Panc1 (cell line): ENCODE measurements at places on chromosomes 3 and 15.
A peak's percentile ranks its signal among the peaks of the same experiment; 100 is the strongest.

- no peak for DNase-seq
Measured at GRCh38 chr3:150972366-150973071, at the start of gene CLRN1. TSS of gene CLRN1 (minus strand) at chr3:150972727. CDS start at chr3:150972708, 19 bp downstream.

- no peak for DNase-seq
Measured at GRCh38 chr3:156211583-156211982, 91.2 kb downstream of the KCNAB1 start.

GRCh38 chr3:144636833-144637232, 665.2 kb downstream of the DIPK2A start:
- DNase-seq: no peak

- DNase-seq: no peak
Measured at GRCh38 chr3:32310336-32310735, 71.9 kb downstream of the CMTM8 start.

- DNase-seq: no peak
Measured at GRCh38 chr3:170109579-170110293, 71.8 kb downstream of the PHC3 start.

DNA sequence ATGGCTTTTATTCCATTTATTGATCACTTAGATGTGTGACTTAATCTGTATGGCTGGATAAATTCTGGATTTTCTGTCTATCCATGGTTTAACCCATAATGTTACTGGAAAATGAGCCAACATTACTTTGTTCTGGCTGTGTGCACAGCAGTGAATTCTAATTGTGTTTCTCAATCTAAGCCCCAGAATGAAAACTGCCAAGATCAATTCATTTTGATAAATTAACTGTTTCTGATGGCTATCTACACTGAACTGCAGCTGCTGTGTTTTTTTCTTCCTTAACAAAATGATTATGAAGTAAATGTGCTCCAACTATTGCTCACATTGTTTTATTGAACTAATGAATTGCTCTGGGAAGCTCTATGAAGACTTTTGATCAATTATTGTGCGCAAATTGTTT, 35.7 kb upstream of the CPB1 start:
- DNase-seq: no peak

GRCh38 chr3:55482496-55483195, 4.5 kb downstream of the WNT5A start:
- DNase-seq: no peak

DNA sequence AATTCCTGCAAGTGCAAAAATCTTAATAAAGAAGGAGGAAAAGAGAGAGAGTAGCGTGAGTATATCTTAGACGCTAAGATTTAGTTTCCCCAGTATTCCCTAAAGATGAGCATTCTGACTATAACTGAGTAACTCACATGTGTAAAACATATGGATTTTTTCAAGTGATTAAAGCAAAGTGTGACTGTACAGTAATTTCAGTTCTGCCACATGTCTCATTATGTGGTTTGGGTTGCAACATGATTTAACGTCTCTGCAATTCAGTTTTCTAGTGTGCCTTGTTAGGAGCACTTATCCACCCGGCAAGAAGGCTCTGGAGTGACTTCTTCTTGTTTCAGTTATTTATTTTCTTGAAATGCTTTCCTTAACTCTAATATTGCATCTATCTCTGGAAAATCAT, 514.1 kb downstream of the ROBO1 start:
- DNase-seq: no peak

DNA sequence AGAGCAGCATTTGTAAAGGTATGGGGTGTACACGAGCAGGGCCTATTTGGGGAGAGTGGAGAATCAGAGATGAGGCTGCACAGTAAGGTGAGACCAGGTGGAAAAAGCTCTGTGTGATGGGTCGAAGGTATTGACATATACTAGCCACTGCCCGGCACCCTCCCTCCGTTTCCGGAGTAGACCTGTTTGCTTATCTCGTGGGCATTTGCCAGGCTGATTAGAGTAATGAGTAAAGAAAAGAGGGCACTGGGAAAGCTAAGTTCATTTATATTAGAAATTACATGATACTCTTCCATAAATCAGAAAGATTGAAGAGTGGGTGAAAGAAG, 46.2 kb upstream of the ATG7 start:
- DNase-seq: no peak

- DNase-seq: no peak
Measured at GRCh38 chr15:88652456-88653199, 13.8 kb downstream of the ISG20 start.

- DNase-seq: no peak
Measured at GRCh38 chr3:52782412-52783210, 5.2 kb downstream of the ITIH1 start.

GRCh38 chr15:86439614-86440013, 359.9 kb downstream of the AGBL1 start:
- no peak for DNase-seq

DNA sequence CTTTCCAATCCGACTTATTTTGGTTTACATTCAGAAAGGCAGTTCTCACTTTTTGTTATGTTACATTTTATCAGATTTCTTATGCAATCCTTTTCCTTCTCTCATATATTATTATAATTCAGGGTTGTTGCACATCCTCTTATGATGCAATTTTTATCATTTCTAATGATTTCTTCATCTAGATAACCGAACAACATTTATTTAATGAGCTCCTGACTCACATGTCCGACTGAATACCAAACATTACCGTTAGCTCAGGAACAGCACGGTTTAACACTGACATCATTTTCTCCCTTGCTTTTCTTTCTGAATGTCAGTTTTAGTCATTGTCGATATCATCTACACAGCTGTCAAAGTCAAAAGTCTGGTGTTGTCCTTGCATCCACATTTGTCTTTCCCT, 199.2 kb downstream of the BCHE start:
- DNase-seq: no peak

DNA sequence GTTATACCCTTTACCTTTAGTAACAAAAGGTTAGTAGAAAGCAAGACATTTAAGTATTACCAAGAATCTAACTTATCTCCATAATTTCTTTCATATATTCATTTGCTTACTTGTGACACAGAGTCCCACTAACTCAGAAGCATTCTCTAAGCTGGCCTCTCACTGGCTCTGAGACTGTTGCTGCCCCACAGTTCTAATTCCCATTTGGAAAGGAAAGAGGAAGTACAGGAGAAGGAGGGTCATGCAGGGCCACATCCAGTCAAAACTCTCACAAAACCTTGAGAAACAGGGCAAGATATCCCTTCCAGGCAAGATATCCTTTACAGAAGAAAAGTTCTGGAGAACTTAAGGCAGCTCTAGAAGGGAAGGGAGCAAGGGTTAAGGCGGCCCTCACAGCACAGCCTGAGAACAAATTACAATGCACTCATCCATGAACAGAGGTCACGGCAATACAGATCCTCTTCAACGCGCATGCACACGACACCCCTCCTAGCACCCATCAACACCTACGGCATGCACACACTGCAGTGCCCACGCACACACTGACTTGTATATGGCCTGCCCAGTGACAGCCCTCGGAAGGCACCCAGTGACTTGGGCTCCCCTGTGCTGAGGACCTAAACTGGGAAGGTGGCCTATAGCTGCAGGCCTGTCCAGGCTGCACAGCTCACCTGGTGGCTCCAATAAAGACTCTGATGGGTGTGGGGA, 13.0 kb upstream of the MYO5C start:
- no peak for DNase-seq

- no peak for DNase-seq
Measured at GRCh38 chr3:120652896-120653545, 29.0 kb downstream of the HGD start.

DNA sequence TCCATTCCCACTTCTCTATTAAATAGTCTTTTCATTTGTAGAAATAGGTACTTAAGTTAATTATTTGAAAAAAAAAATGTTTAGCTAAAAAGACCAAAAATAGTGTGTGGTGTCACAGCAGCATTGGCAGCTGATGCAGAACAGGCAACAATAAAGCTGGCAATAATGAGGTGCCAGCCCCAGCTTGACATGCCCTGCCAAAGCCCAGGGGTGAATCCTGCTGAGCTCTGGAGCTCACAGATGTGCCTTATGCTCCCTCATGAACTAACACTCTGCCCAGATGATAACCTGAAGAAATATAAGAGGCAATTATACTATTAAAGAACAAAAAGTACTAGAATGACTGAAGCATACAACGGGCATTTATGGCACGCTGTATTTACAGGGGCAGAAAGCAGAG, 63.8 kb downstream of the IGSF11 start:
- no peak for DNase-seq

GRCh38 chr15:79657722-79658121, 225.6 kb downstream of the MINAR1 start:
- no peak for DNase-seq

DNA sequence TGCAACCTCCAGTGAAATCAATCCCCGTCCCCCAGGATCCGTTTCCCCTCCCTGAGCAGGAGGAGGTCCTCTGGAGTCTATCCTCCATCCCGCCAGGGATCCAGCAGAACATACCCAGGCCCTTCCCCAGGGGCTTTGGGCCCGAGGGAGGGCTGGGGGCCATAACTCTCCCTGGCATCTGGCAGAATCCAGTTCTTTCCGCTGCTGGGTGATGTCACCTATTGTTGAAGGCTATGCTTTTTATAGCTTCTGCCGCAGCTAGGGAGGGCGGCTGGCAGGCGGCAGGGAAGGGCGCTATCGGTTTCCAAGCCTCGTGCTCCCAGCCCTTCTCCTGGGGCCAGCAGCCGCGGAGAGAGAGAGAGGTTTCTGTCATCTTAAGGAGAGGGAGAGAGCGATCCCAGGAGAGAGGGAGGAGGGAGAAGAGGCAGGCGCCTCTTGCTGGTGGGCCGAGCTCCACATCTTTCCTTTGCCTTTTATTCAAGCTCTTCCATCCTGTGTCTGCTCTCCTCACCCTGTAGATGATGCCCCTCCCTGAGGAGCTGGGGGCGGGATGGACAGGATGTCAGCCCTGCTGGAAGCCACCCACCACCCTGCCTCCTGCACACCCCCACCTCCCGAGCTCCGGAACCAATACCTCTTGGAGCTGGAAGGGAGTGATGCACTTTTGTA, 120.1 kb downstream of the ANP32A start:
- no peak for DNase-seq

DNA sequence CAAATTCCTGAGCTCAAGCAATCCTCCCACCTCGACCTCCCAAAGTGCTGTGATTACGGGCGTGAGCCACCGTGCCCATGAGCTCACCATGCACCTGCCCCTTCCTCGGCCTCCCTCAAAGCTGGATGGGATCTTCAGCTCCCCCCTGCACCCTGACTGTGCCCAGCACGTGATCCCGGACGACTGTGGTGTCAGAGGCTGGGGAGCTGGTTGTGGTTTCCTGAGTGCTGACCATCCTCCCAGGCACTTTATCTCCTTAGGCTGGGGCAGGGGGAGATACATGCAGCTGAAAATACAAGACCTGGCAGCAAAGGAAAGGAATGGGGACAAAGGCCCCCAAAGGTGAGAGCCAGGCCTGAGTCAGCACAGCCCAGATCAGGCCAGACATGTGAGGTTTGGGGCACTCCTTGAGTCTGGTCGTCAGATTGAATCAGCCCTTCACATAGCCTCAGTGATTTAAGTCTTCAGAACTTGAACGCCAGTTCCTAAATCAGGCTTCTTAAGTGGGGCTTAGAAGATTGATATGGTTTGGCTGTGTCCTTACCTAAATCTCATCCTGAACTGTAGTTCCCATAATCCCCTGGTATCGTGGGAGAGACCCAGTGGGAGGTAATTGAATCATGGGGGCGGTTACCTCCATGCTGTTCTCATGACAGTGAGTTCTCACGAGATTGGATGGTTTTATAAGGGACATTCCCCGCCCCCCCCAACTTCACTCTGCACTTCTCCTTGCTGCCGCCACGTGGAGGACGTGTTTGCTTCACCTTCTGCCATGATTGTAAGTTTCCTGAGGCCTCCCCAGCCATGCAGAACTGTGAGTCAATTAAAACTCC, 35.8 kb downstream of the PRKCD start:
- DNase-seq: no peak

DNA sequence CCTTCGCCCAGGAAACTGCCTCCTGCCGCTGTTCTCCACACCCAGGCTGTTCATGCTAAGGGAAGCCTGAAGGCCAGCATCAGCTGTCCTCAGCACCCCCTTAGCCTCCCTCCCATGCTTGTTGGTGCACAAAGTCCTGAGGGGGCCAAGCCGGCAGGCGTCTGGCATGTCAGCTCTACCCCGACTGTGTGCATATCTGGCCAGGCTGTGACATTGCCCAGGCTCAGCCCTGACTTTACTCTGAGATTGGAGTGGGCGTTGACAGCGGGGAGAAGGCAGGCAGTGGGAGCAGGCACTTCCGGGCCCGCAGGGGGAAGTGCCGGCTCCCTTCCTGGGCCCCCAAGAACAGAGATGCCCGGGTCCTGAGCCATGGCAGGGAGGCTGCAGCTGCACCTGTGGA, 492.2 kb downstream of the AGBL1 start:
- no peak for DNase-seq

GRCh38 chr15:25611603-25612002, 172.8 kb upstream of the UBE3A start:
- DNase-seq: no peak

GRCh38 chr3:66450390-66451022, 50.3 kb downstream of the LRIG1 start:
- no peak for DNase-seq

DNA sequence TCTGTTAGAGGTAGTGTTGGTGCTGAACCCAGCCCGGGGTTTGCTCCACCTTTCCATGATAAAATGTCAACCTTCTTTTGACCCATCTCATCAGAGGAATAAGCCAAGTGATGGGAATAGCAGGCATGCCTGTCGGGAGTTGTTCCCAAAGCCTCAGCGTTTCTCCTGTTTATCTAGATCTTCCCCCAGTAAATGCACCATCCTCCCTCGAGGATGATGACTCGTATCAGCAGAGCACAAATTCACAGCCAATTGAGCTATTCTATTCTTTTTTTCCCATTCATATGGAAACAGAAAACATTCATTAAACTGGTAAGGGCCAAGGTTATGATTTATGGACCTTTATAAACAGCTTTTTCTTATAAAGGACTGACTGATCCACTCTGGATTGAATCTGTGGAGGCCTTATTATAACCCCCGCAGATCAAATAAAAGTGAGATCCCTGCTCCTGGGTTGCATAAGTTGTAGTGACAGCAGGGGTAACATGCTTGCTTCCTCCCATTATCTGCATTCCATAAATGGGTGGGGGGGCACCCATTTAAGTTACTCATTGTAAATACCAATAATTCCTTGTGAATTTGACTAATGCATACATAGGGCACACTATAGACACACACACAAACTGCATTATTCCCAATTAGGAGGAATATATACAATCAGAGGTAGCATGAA, 207.3 kb downstream of the PLCL2 start:
- no peak for DNase-seq

GRCh38 chr15:74799856-74800558, 12.6 kb upstream of the LMAN1L start:
- peak; percentile 45 for DNase-seq

GRCh38 chr15:84949845-84950569, 31.6 kb upstream of the PDE8A start:
- DNase-seq: no peak

DNA sequence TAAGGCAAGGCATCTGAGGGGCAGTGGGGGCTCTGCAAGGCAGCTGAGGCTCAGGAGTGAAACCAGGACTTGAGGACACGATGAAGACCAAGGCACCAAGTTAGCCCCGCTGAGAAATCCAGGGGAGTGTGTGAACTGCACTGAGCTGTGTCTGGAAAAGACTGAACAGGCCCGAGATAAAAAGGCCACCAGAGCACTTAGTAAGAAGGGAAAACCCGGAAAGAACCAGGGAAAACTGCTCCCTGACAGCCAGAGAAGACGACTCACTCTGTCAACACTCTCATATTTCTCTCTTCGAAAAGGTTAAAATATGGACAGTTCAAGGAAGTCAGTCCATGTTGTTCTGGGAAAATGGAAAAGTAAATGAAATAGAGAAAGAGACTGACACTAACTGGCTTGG, 109.0 kb downstream of the SEC22A start:
- no peak for DNase-seq

- no peak for DNase-seq
Measured at GRCh38 chr3:98821063-98821462, 57.9 kb downstream of the ST3GAL6 start.
